Motor neuron (in vitro differentiated cells): ENCODE measurements at places on chromosomes 11 and 22. TPM values are rescaled to one million over a fixed set of nuclear protein-coding genes. Genes with fewer than 3 reads are reported as not detected.

GRCh38 chr22:32623943-32624342 is 149.3 kb downstream of the FBXO7 start:
- no peak for ATAC-seq

DNA sequence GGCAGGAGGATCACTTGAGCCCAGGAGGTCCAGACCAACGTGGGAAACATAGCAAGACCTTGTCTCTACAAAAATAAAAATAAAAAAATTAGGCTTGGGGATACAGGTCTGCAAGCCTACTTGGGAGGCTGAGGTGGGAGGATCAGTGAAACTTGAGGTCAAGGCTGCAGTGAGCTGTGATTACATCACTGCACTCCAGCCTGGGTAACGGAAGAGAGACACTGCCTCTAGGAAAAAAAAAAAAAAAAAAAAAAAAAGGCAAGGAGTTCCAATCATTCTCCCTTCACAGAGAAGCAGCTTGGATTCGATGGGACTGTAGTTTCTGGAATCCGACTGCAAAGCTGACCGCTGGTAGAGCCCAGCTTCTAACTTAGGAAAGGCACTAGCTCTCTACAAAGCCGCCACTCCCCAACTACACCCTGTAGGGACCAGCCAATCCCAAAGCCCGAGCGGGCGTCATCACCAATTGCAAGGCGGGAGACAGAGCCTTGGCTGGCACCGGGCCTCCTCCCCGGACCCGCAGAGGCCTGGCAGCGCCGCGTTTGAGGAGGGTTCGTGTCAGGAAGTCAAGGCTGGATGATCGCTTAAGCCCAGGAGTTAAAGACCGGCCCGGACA is 716 bp upstream of the DDB2 start:
- peak; percentile 69 for ATAC-seq

ACR gene
- total RNA-seq, result 1.00 and 1.6 TPM in 2 replicates

ELFN2 gene
- 0.31 and 0.75 TPM in 2 replicates for total RNA-seq

DNA sequence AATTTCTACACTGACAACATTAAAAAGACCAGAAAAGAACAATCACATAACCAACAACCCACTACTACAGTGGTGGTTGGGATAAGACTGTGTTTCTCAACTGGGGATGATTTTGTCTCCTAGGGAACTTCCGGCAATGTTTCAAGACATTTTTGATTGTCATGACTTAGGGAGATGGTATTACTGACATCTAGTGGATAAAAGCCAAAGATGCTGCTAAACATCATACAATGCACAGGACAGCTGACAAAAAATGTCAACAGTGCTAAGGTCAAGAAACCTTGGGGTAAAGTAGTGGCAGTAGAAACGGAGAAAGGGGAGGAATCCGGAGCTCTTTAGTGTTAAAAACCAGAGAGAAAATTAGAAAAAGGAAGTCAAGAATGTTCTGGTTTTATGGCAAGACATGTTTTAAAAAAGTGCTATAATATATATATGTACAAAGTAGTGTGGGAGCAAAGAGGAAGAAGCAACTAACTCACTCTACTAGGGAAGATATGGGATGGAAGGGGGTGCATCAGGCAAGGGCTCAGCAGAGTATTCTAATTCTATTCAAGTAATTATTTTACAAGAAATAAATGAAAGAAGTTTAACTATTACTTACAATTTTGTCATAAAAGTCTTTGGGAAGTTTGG is 37.2 kb downstream of the CKAP5 start:
- ATAC-seq, result peak; percentile 76

DNA sequence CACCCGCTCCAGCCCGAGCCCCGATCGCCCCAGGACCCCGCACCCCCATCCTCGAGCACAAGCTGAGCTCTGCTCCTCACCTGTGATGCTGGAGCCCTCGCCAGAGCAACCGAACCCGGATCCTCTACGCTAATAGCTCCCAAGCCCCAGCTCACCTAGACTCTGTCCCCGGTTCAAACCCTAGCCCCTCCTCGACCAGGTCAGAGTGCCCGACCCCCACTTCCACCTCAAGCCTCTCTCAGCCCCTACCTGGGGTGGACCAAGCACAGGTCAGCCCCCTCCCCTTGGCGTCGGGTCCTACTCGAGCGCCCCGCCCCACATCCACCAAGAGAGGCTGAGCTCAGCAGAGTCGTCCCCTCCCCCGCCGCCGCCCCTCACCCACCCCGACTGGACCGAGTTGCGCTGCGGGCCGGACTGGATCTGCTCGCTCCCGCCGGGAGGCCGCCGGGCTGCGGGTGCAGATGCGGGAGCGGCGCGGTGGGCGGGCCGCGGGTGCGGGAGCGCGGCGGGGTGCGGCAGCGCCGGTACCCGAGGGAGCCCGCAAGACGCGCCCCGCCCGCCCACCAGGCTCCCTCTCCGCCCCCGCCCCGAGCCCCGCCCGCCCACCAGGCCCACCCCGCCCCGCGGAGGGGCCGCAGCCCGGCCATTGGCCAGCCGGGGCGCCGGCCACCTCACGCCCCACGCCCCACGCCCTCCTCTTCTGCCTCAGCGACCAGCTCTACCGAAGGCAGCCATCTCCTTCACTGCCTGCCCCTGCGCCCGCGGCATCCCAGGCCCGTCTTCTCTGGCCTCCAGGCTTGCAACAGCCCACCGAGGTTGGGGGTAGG is 577 bp upstream of the DKK3 start:
- peak; percentile 86 for ATAC-seq

DNA sequence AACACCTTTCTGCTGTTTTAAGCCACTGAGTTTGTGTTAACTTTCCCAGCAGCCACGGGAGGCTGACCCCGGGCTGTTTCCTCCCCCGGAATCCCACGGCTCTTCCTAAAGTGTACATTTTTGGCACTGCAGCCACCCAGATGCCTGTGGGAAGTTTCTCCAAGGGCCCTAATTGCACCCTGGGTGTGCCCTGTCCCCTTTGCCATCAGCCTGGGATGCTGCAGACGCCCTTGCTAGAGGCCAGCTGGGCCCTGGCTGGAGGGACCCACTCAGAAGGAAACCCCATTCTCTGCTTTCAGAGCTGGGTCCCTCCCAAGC is 883.3 kb downstream of the BRD1 start:
- ATAC-seq, result no peak

DNA sequence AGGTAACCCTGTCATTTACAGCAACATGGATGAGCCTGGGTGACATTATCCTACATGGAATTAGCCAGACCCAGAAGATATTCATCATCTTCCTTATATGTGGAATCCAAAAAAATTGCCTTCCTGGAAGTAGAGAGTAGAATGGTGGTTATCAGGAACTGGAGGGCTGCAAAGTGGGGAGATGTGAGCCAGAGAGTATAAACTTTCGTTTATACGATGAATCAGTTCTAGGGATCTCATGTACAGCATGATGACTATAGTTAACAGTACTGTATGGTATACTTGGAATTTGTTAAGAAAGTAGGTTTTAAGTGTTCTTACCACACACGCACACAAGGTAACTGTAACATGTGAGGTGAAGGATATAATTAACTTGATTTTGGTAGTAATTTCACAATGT is 79.1 kb downstream of the TBC1D22A start:
- ATAC-seq, result no peak

DUSP8 gene
- 6.0 and 8.6 TPM in 2 replicates for total RNA-seq

DNA sequence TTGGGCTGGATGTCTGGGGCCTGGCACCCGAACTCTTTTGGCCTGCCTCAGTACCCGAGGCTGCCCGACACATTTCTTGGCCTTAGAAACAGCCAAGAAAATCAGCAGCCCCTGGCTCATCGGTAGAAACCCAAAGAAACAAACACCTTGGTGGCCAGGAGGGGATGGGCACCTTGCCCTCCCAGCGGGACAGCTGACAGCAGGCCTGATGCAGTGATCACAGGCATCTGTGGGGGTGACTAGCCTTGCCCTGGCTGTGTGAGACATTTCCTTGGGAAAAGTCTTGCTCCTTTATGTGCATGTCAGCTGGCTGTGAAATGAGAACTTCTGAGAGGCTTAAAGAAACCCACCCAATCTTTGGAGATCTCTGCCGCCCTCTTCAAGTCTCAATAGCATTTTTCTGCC is 60.9 kb downstream of the SMIM38 start:
- ATAC-seq, result no peak

DNA sequence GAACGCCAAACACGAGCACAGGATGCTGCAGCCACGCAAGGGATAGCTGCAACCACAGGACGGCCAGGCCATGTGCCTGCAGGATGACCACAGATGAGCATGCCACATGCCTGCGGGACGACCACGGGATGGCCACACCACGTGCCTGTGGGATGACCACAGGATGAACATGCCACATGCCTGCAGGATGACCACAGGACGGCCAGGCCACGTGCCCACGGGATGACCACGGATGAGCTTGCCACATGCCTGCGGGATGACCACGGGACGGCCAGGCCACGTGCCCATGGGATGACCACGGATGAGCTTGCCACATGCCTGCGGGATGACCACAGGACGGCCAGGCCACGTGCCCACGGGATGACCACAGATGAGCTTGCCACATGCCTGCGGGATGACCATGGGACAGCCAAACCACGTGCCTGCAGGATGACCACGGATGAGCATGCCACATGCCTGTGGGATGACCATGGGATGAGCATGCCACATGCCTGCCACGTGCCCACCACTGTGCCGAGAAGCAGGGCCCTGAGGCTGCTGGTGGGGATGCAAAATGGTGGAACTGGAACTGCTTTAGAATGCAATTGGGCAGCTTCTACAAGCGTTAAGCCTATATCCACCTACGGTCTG is 12.8 kb upstream of the MOB2 start:
- no peak for ATAC-seq

GRCh38 chr11:11841116-11841722 is 553 bp upstream of the USP47 start:
- ATAC-seq, result peak; percentile 64
